HepG2 (cell line): ENCODE measurements at places on chromosomes 2 and 18.

DNA sequence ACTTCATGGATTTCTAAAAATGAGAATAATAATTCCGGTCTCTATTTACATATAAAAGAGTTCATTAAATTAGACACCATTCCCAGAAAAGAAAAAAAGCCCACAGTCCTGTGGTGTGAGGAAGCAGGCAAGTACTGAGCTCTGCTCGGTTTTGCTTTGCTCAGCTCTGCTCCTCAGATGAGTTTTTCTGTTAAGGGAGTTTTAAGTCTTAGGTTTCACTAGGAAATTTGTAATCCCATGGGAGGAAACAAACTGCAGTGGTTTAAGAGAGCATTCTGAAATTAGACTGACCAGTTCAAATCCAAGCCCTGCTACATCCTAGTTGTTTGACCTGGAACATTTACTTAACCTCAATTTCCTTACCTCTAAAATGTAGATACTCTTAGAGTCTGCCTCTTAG, 338.6 kb upstream of the MMADHC start:
- H3K27me3 ChIP-seq: no peaks in the 10 kb centered on the region
- no peaks in the 10 kb centered on the region for H3K36me3 ChIP-seq
- H3K4me1 ChIP-seq: no peaks in the 10 kb centered on the region
- H3K4me3 ChIP-seq: no peak overlapping the region
- no peak for DNase-seq

DNA sequence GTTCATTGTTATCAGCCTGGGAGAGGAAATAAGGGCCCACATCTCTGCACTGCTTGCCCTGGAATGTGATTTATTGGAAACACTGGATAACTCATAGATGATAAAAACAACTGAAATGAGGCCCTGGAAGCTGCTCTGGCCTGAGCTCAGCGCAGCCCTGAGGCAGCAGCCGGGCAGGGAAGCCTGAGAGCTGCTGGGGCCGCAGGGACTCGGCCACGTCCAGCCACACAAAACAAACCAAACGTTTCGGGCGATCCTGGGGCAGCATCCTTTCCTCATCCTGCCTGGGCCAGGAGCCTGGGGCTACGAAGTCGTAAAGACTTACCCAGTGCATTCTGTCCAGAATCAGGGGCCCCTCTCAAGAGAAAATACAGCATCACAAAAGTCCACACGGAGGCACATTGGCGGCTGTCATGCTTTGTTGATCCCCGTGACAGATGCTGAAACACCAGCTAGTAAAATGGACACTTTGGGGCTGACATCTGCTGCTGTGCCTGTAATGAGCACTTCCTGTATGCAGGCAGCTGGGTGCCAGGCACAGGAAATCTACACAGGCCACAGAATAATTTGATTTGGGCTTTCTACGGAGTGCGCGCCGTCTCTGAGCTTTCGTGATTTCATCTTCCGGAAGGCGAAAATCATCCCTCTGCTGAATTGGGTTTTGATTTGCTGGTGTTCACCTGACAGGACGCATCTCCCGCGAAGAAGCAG, 250.6 kb downstream of the EIPR1 start:
- no peaks in the 10 kb centered on the region; the same call in 1 of the 2 replicates for H3K27me3 ChIP-seq
- no peaks in the 10 kb centered on the region for H3K36me3 ChIP-seq
- H3K27ac ChIP-seq: no peak overlapping the region
- DNase-seq: no peak
- H3K4me3 ChIP-seq: no peak overlapping the region

DNA sequence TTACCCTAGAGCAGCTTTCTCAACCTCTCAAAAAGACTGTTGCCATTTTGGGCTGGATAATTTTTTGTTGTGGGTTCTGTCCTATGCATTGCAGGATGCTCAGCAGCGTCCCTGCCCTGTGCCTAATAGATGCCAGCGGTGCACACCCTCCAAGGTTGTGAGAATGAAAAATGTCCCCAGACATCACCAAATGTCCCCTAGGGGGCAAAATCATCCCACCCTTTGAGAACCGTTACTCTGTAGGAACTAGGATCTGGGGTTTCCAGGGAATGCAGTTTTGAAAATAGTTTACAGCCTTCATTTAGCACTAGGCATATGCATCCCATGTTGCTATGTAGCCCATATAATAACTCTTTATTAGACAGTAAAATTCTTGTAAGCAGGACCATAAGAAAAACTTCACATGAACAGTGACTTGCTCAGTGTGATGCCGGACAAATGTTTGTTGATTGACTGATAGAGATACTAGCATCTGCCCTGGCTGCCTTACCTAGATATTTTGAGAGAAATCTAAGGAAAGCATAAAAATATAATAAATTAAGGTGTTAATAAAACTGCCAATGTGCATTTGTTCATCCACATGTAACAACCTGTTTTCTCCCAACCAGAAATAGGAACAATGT, 79.2 kb upstream of the EPC2 start:
- no peaks in the 10 kb centered on the region for H3K36me3 ChIP-seq
- peaks cover 2% of the 10 kb centered on the region; the same call in 1 of the 2 replicates for H3K27me3 ChIP-seq
- no peak for DNase-seq
- no peak overlapping the region for H3K27ac ChIP-seq
- no peaks in the 10 kb centered on the region for H3K4me1 ChIP-seq
- no peak overlapping the region for H3K4me3 ChIP-seq

GRCh38 chr2:237616734-237617586, 10.4 kb upstream of the LRRFIP1 start:
- peaks cover 44% of the 10 kb centered on the region for H3K27me3 ChIP-seq
- no peaks in the 10 kb centered on the region for H3K36me3 ChIP-seq
- H3K4me1 ChIP-seq: peaks cover 39% of the 10 kb centered on the region
- DNase-seq: no peak

GRCh38 chr2:68248806-68249205, 3.5 kb downstream of the PPP3R1 start:
- H3K4me3 ChIP-seq: no peak overlapping the region
- H3K27ac ChIP-seq: no peak overlapping the region
- H3K36me3 ChIP-seq: no peaks in the 10 kb centered on the region
- DNase-seq: no peak

- H3K36me3 ChIP-seq: peaks cover 58% of the 10 kb centered on the region
- H3K27me3 ChIP-seq: no peaks in the 10 kb centered on the region
- no peak overlapping the region for H3K27ac ChIP-seq
- H3K4me1 ChIP-seq: no peaks in the 10 kb centered on the region
- no peak for DNase-seq
- H3K4me3 ChIP-seq: no peak overlapping the region
Measured at GRCh38 chr2:45543257-45543656, 67.8 kb downstream of the SRBD1 start.

- no peak overlapping the region for H3K27ac ChIP-seq
- H3K27me3 ChIP-seq: no peaks in the 10 kb centered on the region
- no peaks in the 10 kb centered on the region for H3K4me1 ChIP-seq
- H3K36me3 ChIP-seq: no peaks in the 10 kb centered on the region
- DNase-seq: no peak
- H3K4me3 ChIP-seq: no peak overlapping the region
Measured at GRCh38 chr2:214575030-214575429, 164.2 kb downstream of the VWC2L start.

- H3K27ac ChIP-seq: no peak overlapping the region
- no peaks in the 10 kb centered on the region for H3K4me1 ChIP-seq
- no peaks in the 10 kb centered on the region for H3K36me3 ChIP-seq
- no peak overlapping the region for H3K4me3 ChIP-seq
- no peak for DNase-seq
Measured at GRCh38 chr2:80059447-80059846, 245.1 kb downstream of the LRRTM1 start.

DNA sequence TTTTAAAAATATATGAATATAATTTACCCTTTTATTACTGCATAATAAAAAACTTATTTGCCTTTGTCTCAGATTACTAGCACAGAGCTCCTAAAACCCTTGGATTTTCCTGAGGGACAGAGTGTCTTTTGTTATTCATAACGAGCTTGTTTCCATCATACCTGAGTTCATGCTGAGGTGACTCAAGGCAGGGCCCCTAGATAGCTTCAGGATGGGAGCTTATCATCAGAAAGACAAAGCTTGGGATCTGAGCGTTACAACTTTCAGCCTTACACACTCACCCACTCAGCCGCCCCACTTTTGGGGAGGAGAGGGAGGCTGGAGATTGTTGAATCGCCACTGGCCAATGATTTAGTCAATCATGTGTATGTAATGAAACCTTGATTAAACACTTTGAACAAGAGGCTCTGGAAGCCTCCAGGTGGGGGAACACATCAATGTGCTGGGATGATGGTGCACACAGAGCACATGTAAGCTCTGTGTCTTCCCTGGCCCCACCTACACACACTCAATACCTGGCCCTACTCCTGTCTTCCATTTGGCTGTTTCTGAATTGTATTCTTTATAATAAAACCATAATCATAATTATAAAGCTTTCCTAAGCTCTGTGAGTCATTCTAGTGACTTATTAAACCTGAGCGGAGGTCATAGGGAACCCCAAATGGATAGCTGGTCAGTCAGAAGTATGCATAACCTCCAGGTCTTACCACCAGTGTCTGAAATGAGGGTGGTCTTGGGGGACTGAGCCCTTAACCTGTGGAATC, 28.5 kb upstream of the DNAH7 start:
- H3K4me1 ChIP-seq: no peaks in the 10 kb centered on the region
- no peaks in the 10 kb centered on the region for H3K27me3 ChIP-seq
- H3K36me3 ChIP-seq: no peaks in the 10 kb centered on the region
- no peak overlapping the region for H3K27ac ChIP-seq

- no peak overlapping the region for H3K27ac ChIP-seq
- no peaks in the 10 kb centered on the region for H3K27me3 ChIP-seq
- H3K36me3 ChIP-seq: no peaks in the 10 kb centered on the region
- no peak for DNase-seq
- no peaks in the 10 kb centered on the region for H3K4me1 ChIP-seq
Measured at GRCh38 chr2:199316851-199317250, 140.9 kb downstream of the SATB2 start.
